ENCODE measurements at places on chromosomes 11 and 22.

DNA sequence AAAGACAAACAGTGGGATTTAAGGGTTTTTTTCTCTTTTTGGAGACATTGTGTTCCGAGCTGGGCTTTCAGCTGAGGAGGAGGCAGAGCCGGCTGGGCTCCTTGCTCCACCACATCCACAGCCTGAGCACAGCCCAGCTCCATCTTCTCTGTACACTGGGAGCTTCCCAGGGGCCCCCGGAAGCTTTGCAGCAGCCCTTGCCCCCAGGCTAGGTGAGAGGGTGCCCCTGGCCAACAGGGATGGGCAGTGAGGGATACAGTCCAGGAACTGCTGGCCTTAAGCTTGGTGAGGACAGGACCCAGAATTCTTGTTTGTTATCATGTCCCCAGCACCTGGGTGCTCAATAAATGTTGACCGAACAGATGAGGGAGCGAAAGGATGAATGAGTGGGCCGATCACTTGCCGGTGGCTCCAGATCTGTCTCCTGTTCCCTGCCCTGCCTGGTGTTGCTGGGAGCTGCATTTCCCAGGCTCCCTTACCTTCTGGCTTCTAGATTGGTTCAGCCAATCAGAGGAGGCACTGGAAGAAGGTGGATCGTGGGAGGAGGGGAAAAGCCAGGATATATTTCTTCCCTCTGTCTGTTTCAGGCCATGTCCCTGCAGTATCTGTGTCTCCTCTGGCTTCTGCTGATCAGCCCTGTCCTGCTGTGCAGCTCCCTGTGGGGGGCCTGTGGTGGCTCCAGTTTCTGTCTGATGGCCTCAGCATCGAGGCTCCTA lies 26.5 kb upstream of the NECTIN1 start:
- no peak for DNase-seq

DNA sequence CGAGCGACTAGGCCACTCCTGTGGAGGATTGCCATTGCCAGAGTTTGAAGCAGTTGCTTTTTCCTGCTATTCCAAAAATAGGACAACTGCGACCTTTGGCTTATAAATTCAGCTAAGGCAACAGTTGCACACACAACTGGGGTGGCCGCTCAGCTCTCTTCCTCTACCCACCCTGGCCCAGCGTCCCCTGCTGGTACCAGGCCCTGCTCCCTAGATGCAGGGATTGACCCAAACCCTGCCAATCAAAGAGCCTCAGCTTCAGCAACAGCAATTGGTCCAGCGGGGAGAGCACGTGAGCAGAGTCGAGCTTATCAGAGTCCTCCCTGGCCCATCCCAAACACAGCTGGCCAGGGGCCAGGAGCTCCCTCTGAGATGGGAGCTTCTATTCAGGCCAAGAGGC lies 22.0 kb upstream of the CABP2 start:
- DNase-seq: peak; percentile 80

GRCh38 chr11:130427581-130428315 lies 661 bp downstream of the ADAMTS8 start:
- no peak for DNase-seq

DNA sequence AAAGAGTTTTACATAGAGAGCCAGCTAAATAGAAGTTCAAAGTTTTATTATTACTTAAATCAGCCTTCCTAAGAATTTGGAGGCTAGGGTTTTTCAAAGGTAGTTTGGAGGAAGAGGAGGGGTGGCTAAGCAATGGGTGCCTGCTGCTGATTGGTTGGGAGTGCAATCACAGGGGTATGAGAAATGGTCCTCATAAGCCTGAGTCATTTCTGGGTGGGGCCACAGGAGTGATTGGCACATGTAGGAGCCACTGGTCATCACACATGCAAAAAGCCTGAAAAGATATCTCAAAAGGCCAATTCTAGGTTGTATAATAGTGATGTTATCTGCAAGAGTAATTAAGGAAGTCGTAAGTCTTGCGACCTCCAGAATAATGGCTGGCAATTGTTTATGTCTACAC lies 12.9 kb downstream of the OR51L1 start:
- DNase-seq: no peak

- DNase-seq: no peak
Measured at GRCh38 chr11:2825261-2825888, 60.2 kb downstream of the CDKN1C start.

GRCh38 chr11:56624661-56625110 lies 10.0 kb upstream of the OR5M1 start:
- peak; percentile 39 for DNase-seq

All from Caki2 (cell line).